Ascending aorta (tissue), 2 donors: ENCODE measurements at places on chromosomes 5 and 9.

- peak; percentile 57 for DNase-seq
Observed at GRCh38 chr5:6570530-6570929, 62.3 kb downstream of the NSUN2 start.

- DNase-seq: peak; percentile 52
Observed at GRCh38 chr9:134968011-134968822, 50.5 kb upstream of the FCN1 start.

DNA sequence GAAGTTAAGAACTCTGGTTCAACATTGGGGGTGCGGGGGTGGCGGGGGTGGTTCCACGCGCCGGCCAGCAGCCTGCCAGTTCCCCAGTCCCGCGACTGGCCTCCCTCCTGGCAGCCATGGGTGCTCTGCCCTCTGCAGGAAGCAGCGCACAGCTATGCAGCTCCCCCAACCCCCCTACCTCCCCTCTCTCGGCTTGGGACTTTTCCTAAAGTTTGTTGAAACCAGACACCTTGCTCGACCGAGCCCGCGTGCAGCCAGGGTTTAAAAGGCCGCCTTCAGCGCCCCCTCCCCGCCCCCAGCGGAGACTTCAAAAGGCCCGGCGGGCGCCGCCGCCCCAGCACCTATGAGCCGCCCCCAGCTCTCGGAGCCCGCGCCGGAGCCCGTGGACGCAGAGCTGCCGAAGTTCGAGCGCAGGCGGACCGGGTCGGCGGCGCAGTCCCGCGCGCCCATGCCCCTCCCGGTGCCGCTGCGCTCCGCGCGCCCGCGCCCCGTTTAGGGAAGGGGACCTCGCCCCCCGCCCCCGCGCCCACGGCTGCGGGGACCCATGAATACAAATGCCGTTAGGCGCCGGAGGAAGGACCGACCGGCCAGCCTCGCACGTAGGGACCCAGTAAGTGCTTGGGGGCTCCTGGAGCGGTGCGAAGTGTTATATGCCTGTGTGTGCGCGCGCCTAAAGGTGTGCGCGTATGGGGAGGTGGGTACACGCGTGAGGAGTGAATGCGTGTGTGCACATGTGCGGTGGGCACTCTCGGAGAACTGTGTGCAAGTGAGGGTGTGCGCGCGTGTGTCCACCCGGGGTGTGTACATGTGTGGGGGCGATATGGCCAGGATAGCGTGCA is 1.4 kb upstream of the COL27A1 start:
- no peak for DNase-seq

DNA sequence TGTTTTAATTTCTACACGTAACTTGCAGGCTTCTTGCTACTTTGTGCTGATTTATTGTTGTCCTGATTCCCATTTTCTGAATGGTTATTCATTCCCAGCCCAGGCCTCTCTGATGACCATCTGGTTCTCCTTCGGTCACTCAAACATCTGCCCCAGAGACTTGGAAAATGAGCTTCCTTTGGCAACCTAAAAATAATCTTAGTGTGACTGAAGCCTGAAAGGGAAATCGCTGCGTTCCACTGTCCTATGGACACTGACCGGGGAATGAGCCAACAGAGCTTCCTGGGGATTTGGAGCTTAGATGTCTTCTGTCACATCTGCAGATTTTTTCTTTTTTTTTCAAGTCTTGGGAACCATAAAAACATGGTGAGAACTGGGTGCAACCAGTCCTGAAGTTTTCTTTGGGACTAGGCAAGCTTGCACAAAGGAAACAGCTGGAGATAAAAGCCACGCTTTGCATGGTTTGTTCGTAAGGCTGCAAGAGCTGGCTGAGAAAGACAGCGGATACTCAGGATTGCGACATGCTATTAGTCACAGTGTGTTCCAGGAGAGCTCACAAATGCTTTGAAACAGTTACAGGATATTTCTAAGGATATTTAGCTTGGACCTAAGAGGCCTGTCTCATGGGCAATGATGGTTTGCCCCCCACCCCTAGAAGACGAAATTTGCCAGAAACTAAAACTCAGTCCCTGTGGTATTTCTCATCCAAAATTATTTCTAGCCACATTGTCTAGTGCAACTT is 146.2 kb downstream of the GOLPH3 start:
- peak; percentile 90 for DNase-seq

DNA sequence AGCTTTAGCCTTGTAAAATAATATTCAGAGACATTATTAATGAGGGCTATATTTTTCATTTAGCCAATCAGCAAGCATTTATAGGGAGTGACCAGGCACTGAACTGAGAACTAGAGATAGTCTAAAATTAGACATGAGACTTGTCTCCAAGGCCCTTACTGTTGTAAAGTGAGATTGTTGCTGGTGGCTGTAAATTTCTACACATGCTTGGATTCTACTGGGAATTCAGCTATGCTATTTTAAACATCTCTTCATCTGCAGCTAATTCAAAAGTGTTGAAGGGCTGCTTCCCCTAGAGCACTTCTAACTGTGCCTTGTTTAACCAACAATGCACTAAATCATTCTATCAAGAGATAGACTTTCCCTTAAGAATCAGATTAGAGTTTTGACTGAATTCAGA is 67.4 kb downstream of the CHSY3 start:
- DNase-seq: no peak

DNA sequence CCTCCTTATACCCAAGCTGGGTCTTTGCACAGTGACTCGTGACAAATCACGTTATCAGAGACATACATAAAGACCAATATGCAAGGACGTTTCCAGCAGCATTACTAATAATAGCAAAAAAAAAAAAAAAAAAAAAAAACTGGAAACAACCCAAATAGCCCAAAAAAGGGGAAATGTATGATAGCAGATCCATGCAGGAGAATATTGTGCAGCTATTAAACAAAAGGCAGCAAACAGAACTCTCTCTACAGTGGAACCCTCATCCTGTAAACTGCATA is 37.7 kb downstream of the C5orf15 start:
- no peak for DNase-seq

DNA sequence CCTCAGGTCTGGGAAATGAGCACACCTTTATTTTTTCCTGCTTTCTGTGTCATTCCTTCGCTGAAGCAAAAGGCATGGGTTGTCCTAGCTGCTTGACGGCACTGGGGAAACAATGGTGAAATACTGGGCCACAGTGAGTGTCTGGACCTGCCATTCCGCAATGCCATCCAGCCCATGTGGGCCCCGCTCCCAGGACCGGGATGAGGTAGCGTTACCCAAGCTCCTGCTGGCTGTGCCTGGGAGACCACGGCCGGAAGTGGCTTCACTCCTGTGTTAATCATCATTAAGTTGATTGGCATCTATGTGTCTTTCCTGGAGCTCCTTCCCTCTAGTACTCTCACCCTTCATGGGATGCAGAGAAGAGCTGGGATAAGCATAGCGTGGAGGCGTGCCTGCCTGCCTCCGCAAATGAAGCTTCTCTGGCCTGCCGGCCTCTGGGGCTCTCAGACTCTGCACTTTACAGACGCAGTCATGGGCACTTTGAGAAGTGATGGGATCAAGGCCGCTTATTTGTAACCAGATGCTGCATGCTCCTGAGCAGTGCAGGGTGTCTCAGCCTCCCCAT is 16.5 kb upstream of the SMIM32 start:
- DNase-seq: no peak

- DNase-seq: no peak
Observed at GRCh38 chr5:109900911-109901627, 211.3 kb downstream of the MAN2A1 start.

- no peak for DNase-seq
Observed at GRCh38 chr9:133443248-133443647, 16.5 kb upstream of the CACFD1 start.

- no peak for DNase-seq
Observed at GRCh38 chr5:137095597-137095996, 403.5 kb downstream of the SPOCK1 start.

DNA sequence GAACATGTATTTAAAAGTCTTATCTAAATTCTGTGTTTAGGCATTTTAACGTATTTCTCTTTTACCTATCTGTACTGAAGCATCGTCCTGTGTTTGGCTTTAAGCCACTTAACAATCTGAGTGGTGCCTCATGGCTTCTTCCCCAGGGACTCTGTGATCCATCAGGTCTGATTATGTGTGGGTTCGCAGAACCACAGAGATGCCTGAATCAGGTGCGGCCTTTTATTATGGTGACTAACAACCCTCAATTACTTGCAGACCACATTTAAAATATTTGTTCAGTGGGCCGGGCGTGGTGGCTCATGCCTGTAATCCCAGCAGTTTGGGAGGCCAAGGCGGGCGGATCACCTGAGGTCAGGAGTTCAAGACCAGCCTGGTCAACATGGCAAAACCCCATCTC is 39.6 kb upstream of the SAP30L start:
- no peak for DNase-seq

- no peak for DNase-seq
Observed at GRCh38 chr5:21889581-21889980, 963.6 kb downstream of the CDH12 start.

- no peak for DNase-seq
Observed at GRCh38 chr9:109107402-109108240, 12.1 kb downstream of the TMEM245 start.

DNA sequence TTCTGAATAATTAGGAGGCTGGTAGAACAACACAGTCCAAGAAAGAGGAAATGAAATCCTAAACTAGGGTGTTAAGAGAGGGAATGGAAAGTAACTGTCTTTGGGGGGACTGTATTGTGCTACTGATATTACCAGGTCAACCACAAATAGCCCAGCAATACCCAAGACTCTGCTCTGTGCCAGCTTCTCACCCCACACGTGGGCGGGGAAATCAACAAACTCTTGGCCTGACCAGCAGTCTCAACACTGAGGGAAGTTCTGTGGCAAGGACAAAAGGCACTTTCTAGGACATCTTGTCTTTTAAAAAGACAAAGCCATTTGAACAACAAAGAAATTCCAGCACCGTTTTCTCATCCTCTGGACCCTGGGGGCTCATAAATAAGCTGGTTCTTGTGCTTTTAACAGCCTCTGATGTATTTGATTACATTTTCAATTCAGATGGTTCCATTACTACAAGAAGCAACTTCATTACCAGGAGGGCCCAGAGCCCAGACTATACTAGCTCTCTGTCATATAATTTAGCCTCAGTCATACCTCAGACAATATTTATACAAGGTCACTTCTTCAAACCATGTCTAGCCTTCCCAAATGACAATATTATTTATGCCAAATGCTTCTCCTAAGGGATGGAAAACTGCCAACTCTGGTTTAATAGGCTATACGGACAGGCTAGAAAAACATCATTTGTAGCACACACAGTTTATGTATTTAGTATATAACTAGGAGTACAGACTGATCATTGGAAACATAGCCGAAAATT is 297.8 kb downstream of the CWC27 start:
- DNase-seq: no peak

GRCh38 chr9:3447788-3448187 is 78.0 kb downstream of the RFX3 start:
- no peak for DNase-seq

DNA sequence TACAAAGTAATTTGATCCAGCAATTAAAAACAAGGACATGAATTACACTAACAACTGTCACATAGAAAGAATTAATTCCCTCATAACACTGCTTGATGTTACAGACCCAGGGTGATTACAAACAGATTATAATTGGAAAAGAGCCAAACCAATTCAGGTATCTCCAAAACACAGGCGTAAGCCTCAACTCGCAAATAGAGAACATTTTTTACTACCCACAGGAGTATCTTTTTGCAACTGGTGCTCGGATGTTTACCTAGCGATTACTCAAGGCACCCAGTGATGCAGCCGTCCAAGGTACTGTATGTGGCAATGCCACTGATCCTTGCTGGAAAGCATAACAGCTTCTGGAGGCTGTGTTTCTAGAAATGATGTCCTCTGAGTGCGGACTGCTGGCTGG is 386.1 kb upstream of the KIF2A start:
- no peak for DNase-seq
